ENCODE measurements at places on chromosomes 6 and 20. TPM values are rescaled to one million over a fixed set of nuclear protein-coding genes. Genes with fewer than 3 reads are reported as not detected.

Gene PDYN
- polyA plus RNA-seq, result not detected

GRCh38 chr20:17783671-17784070 is 83.9 kb downstream of the BANF2 start:
- DNase-seq, result no peak

GRCh38 chr6:129488313-129488712 is 221.7 kb downstream of the ARHGAP18 start:
- DNase-seq, result no peak

GRCh38 chr6:45637611-45638257 is 260.0 kb upstream of the SUPT3H start:
- no peak for DNase-seq

GRCh38 chr20:64173116-64173515 is 8.9 kb downstream of the MYT1 start:
- DNase-seq, result no peak

- no peak for DNase-seq
These were observed 43.5 kb upstream of the EPB41L1 start for GRCh38 chr20:36110994-36111393.

GRCh38 chr20:18728165-18728869 is 85.3 kb upstream of the SCP2D1 start:
- DNase-seq, result peak; percentile 44

Gene JAG1
- 12.7 TPM for polyA plus RNA-seq

- DNase-seq, result no peak
These were observed 291.4 kb downstream of the PLCB1 start for GRCh38 chr20:8423482-8423881.

DNA sequence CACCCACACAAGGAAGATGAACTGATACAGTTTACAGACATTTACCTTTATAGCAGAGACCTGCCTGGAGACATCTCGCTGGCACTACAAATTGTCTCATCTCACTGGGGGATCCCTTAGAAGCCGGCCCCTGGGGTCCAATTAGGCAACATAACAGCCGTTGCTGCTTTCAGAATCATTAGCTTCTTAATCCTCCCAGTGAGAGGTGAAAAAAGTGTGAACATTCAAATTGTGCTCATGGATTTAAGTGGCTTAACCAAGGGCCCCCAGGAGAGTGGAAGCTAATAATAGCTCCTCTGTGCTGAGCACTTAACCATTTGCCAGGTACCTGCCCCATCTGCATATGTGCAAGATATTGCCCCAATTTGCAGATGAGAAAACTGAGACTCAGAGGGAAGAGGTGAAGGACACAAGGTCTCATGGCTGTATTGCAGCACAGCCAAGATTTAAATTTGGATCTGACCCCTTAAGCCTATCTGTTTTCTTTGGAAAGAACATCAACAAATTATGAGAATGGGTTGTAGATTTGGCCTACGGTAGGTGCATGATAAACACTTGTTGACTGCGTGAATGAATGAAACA is 101.0 kb downstream of the EYA2 start:
- no peak for DNase-seq

Gene GPX5
- not detected for polyA plus RNA-seq

Gene SAMD10
- polyA plus RNA-seq, result 4.7 TPM

Gene FNDC1
- polyA plus RNA-seq, result not detected

Gene SLC17A9
- 0.22 TPM for polyA plus RNA-seq

GRCh38 chr6:161327360-161327953 is 53.6 kb upstream of the AGPAT4 start:
- no peak for DNase-seq

DNA sequence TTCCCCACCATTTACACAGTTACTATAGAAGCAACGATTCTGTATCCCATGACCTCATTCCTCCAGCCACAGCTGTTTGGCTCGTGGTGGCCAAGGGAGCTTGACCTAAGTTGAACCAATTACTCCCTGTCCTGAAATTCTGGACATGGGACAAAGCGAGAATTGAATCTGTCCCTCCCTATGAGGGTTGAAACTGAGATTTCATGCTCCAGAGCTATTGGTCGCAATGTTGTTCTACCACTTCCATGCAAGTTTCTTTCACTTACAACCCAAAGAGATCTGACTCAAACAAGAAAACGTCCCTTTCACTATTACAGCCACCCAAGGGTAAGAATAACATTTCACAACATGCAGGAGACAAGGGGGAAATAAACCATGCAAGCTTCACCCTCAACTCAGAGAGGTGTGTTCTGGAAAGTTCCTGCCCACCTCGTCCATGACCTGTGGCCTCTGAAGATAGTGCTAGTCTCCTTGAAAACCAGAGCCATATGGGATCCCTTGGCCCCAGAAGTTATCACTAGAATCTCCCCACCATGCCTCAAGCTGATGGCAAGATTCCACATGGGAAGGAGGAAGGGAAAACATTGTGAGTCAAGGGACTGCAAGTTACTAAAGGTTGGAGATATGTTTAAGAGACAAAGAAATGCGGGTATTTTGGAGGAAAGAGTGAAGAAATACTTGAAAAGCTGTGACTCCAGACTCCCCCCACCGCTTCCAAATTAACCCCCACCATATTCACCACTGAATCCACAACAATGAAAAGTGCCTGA is 74.5 kb upstream of the SRSF6 start:
- no peak for DNase-seq

DNA sequence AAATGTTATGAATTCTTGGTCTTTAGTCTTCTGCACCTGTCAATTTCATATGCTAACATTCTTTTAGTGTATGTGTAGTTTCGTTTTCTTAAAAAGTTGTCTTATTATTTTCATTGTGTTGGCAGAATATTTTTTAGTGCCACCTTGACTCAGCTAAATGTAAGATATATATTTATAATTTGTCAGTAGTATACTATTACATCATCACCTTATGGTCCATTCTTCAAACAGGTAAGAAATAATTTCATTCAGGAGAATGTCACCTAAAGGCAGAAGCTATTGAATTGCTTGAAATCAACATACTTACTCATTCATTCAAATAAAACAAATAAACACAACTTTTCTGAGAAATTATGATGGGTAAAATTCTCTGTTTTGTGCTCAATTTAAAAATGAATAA is 3.5 kb upstream of the STXBP5 start:
- DNase-seq, result no peak

Gene MLIP
- 0.44 TPM for polyA plus RNA-seq

DNA sequence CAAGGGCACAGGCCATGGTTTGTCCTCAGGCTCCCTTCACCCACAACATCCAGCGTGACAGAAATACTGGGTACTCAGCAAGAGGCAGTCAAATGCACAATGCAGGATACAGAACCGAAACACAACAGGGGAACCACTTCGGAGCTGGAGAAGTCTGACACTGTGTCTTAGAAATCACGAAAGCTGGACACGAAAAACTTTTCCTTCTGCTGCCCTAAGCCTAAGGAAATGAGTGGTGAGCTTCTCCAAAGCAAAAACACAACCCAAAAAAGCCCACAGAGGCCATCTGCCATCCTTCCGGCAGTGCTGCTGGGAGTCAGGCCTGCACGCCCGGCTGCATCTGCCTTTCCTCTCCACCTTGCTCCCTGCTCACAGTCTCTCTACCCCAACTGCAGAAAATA is 106.3 kb downstream of the SLC23A2 start:
- DNase-seq, result no peak

DNA sequence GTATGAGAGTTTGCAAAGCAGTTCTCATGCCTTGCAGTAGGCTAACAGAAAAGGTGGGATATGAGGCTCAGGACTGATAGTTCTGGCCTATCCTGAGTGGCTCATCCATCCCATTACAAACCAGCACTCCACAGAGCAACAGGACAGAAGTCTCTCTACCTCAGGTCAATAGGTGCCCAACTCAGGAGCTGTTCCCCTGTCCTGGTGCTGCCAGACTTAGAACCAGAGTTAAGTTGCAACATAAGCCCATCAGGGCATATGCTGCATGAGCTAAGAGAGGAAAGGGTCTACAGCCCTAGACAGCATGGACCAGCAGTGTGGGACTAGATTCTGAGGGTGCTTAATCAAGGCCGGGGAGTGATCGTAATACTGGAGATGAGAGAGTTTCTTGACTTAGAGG is 104.8 kb upstream of the ECI2 start:
- DNase-seq, result no peak

Gene ARFRP1
- 78.6 TPM for polyA plus RNA-seq

DNA sequence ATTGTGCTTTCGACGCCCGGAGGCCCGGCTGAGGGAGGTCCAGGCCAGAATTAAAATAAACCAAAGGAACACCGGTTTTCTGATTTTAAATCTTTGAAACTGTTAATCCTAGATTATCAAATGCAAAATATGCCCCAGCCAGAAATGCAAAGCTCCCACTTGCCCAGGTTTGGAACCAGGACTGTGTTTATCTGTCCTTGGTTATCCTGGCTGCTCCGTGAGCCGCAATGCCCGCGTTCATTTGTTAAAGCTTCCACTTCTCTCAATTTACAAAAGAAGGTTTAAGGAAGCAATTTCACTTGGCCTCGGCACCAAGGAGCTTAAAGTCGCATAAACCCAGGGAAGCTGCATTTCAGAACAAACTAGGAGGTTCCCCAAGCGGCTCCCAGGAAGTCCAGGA is 250.0 kb downstream of the TAF4 start:
- DNase-seq, result no peak

DNA sequence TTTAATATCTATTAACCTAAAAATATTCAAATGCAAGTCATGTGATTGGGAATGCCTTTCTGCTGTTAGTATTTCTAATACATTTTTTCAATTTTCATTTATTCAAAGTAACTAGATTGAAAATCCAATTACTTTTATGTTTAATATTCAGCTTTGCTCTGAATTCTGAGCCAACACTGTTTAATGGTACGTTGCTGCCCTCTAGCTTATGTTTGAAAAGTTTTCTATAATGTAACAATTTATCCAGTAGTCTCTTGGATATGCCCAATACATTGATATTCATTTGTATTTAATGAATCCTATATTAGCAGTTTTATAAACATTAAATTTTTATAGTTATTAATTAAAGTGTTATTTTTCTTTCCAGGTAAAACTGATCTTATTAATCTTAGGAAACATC is 47.4 kb downstream of the LGSN start:
- peak; percentile 10 for DNase-seq

GRCh38 chr20:41889126-41889843 is 271.1 kb upstream of the CHD6 start:
- peak; percentile 12 for DNase-seq

GRCh38 chr20:57240581-57241362 is 25.7 kb downstream of the BMP7 start:
- no peak for DNase-seq

DNA sequence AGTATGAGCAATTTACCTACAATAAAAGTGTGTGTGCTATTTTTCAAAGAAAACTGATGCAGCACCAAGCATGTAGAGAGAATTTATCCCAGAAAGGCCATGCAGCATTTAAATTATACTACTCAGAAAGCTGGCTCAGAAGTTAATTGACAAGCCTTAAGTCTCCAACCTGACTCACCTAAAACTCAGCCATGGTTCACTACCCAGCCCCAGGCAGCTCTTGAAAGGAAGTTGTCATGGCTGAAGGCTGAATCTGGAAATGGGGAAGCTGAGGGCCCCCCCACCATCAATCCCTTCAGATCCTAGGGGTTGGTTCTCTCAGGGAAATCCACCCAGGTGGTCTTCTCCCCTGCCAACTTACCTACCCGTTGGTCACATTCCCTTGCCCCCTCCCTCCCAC is 19.7 kb downstream of the PPIL6 start:
- no peak for DNase-seq

- DNase-seq, result no peak
These were observed 40.3 kb downstream of the IL22RA2 start for GRCh38 chr6:137133122-137133521.

DNA sequence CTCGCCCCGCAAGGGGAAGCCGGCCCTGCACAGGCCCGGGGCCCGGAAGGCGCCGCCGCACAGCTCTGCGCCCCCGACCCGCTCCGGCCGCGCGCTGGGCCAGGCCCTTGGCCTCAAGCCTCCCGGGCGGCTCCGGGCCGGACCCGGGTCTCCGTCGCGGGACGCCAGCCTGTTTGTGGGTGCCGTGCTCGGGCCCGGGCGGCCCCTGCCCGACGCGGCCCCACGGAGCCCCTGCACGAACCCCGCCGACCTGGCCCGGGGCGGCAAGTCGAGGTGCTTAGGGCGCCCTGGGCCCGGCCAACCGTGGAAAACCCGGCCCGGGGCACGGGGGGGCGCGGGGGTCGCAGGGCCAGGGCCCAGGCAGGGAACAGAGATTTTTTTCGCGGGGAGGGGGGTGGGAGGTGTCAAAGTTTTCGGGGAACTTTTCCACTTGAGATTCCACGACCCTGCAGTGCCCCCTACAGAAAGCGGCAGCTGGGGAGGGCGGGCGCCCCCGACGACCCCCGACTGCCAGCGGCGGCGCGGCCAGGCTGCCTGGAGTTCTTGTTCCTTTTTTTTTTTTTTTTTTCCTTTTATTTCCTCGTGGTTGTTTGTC is 805 bp upstream of the STX16 start:
- DNase-seq, result peak; percentile 10

Gene PHACTR3
- 4.7 TPM for polyA plus RNA-seq

GRCh38 chr6:95364016-95364604 is 213.2 kb upstream of the MANEA start:
- peak; percentile 45 for DNase-seq

GRCh38 chr6:113927001-113927400 is 43.9 kb downstream of the HDAC2 start:
- DNase-seq, result no peak

Gene DNPH1
- 370 TPM for polyA plus RNA-seq

Gene BMP7
- 3.4 TPM for polyA plus RNA-seq

GRCh38 chr6:137903274-137903932 is 36.3 kb downstream of the TNFAIP3 start:
- DNase-seq, result no peak

DNA sequence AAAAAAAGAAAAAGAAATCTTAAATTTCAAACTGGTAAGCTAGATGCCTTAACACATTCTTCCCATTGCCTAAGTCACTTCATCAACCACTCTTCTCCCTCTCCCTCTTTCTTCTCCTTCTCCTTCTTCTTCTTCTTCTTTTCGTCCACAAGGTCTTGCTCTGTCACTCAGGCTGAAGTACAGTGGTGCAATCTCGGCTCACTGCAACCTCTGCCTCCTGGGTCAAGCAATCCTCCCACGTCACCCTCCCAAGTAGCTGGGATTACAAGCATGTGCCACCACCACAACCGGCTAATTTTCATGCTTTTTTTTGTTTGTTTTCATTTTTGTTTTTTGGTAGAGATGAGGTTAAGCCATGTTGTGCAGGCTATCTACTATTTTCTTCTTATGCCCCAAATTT is 60.2 kb downstream of the GPR63 start:
- DNase-seq, result no peak

DNA sequence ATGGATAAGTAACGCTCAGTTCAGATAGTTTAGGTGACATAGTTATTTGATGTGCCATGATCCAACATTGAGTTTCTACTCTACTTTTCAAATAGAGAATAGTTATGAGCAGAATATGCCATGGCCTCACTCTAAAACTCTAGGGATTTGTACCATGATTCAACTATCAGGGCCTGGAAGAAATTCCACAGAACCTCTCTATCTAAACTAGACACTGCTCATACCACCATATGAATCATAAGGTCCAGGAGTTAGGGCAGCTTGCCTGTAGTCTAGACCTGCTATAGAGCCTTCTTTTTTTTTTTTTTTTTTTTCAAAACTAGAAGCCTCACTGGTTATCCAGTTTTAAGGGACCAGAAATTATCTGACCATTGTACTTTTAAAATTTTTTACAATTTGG is 571.8 kb upstream of the IMPG1 start:
- no peak for DNase-seq

GRCh38 chr6:117485433-117485832 is 3.0 kb downstream of the DCBLD1 start:
- DNase-seq, result no peak

- no peak for DNase-seq
These were observed 7.4 kb downstream of the CEP85L start for GRCh38 chr6:118644007-118644406.

Gene TBXT
- not detected for polyA plus RNA-seq

All from small intestine (tissue), 16 donors.